ENCODE measurements at places on chromosomes 7 and 10.

DNA sequence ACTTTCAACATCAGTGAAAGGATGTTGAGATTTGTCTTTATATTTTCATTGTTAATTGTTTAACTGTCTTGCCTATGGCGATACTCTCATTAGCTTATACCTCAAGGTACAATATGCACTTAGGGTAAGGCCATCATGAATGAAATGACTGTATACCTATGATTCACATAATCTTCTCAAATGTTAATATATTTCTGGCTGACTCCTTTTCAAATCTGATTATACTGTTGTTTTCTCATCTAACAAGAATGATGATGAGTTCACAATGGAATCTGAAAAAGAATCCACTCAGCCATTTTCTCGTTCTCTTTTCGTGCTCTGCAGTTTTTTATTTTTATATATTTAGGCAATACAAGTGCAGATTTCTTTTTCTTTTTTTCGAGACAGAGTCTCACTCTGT lies 159.1 kb downstream of the ARHGAP12 start:
- DNase-seq, result no peak

DNA sequence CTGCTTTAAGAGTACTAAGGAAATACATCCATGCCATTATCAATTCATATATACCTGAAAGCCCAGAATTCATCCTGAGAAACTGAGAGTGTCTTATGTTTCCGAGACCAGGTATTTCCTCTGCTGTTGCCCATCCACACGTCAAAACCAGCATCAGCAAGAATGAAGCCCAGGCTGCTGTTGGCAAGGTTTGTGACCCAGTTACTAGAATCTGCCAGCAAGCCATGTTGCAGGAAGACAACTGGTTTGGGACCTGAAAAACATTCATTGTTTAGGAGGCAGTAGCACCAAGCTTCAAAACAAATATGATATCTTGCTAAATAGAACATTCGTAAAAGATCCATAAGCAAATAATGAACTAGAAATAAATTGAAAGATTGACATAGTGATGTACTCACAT lies 21.0 kb upstream of the CH25H start:
- no peak for DNase-seq

- DNase-seq, result no peak
Observed at GRCh38 chr10:91741356-91741755, 56.9 kb upstream of the TNKS2 start.

GRCh38 chr10:86592413-86592812 lies 61.9 kb upstream of the OPN4 start:
- DNase-seq, result no peak

Measured in activated T-helper 1 cell treated with anti-CD3 and anti-CD28 coated beads, Interleukin-2, amount 50 U/mL, for 16 hours (primary cell).